Esophagus squamous epithelium (tissue), 5 donors: ENCODE measurements at places on chromosomes 13 and 19.

- no peak for DNase-seq
These were observed 6.0 kb downstream of the STK24 start for GRCh38 chr13:98570929-98571372.

DNA sequence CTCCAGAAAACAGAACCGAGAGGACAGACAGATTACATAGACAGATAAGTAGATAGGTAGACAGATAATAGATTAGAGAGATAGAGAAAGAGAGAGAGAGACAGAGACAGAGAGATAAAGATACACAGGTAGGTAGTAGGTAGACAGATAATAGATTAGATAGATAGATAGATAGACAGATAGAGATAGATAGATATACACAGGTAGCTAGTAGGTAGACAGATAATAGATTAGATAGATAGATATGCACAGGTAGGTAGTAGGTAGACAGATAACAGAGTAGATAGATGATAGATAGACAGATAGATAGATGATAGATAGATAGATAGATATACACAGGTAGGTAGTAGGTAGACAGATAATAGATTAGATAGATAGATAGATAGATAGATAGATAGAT is 10.1 kb downstream of the FFAR2 start:
- no peak for DNase-seq

GRCh38 chr13:99028890-99029289 is 51.0 kb upstream of the DOCK9 start:
- no peak for DNase-seq

- no peak for DNase-seq
These were observed 16.5 kb downstream of the SIGLEC7 start for GRCh38 chr19:51158474-51159129.

DNA sequence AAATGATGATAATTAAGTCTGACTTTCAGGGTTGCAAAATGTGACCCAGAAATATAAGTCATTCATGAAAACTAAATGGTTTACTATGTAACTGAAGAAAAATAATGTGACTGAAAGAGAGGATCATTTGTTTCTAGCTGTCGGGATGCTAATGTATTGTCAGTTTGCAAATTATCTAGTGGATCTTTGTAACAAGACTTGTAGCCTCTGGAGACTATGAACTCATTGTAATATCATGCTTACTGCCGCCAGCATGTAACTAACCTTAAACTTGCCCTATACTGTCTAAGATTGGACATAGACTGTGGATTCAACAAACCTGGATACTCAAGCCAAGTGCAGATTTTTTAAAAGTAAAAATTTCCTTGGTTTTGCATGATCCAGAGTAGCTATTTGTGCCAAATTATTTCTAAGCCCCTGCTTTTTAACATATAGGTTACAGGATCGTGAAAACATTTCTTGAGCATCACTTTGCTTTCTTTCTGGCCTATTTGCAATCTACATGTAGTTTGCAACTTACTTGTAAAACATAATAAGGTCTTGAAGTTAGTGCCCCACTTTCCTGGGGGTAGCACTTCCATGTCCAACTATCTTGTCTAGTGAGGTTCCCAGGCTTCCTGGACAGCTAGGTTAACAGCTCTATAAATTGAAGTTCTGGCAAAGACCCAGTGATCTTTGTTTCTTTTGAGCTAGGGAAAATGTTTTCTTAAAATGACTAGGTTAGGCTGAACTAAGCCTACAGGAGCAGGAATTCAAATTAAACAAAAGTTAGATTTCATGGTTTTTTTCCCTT is 3.3 kb upstream of the POSTN start:
- DNase-seq = no peak

- no peak for DNase-seq
These were observed 111.5 kb upstream of the HTR2A start for GRCh38 chr13:47008318-47008717.

DNA sequence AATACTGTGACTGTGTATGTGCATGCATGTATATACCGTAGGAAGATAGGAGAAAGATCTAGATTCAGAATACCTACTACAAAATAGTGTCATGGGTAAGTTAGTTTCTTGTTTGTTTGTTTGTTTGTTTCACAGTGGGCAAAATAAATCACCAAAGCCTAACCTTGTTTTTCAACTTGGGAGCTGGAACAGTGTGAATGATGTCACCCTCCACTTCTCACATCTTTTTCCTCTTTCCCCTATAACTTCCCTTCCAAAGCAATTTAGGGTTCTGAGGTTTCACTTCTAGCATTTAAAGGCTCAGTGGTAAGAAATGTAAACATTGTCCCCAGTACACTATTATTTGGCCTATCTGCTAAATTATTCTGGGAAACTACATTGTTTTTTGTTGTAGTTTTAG is 5.4 kb downstream of the KCTD4 start:
- no peak for DNase-seq
